GM23248 (cell line): ENCODE measurements at places on chromosomes 12 and 14.

DNA sequence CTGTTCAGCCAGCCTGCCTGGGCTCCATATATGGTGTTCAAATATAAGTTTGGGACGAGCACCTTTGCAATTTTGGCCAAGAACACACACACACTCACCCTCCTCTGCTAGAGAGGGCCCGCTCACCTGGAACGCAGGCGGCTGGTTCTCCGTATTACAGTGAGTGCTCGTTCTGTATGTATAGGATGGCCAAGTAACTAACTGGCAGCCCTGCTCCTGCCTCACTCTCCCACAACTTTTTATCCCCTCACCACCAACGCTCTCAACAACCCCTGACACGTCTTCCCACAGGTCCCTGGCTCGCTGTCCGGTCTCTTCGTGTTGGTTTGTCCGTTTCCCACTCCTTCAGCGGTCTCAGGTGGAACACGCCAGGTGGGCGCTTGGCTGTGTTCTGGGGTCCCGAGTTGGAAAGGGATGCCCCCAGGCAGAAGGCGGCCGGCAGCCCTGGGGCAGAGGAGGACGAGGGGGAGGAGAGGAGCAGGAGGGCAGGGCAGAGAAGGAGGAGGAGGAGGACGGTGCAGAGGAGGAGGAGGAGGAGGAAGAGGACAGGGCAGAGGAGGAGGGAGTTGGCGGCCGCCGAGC, 398 bp upstream of the MSRB3 start:
- DNase-seq = no peak

DNA sequence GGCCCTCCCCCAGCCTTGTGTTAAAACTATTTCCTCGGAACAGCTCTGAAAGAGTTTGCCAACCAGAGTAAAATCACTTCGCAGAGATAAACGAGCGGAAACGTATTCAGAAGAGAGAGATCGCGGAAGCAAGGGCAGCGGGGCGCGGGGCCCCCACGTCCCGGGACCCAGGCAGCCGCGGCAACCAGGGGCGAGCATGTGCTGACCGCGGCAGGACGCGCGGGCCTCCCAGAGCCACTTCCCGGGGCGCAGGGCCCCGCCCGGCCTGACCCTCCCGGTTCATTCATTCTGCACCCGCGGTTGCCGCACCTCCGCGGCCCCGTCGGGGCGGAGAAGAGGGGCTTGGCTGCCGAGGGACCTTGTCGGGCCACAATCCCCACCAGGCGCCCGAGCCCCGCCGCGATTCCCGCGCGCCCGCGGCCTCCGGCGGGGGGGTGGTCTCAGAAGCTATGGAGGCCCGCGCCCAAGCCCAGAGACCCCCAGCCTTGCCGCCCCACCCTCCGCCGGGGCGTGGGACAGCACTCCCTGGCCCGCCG, 598 bp downstream of the UBE2N start:
- DNase-seq = peak; percentile 69

GRCh38 chr12:107884769-107885694, 110.5 kb downstream of the ASCL4 start:
- DNase-seq = peak; percentile 79

- no peak for DNase-seq
Observed at GRCh38 chr14:61932974-61933373, 170.8 kb downstream of the SNAPC1 start.

DNA sequence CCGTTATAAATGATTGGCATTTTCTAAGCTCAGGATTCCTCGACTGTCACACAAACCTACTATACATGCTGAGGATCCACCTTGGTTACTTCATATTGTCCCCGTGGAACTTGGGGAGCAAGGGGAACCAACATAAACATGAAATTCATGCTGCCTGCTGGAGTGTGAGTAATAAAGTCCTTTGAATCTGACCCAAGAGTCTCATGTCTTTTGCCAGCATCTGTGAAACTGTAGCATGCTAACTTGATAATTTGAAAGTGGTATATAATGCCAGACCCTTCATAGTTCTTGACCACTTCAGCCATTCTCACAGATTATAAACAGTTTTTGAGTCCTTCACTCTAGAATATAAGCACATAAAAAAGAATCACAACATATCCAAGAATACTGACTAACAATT, 17.1 kb downstream of the SLC35F4 start:
- peak; percentile 48 for DNase-seq

- no peak for DNase-seq
Observed at GRCh38 chr14:24809135-24809534, 175.1 kb upstream of the GZMB start.

DNA sequence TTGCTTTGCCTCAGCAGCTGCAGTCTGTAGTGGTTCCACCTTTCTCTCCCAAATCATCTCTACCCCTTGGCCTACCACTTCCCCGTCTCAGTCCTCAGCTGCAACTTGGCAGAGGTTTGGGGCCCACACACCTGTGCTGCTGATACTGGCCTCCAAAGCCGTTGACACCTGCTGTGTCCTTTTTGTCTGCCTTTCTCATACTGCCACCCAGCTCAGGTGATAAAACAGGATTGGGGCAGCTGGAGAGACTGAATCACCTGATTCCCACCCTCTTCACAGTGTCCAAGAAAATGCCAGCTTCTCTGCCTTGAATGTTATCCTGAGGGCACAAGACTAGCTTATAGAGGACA, 103.7 kb downstream of the ETV6 start:
- DNase-seq = no peak

GRCh38 chr12:12086973-12087692, 16.4 kb downstream of the BCL2L14 start:
- no peak for DNase-seq

- DNase-seq = no peak
Observed at GRCh38 chr12:2222691-2223090, 169.9 kb downstream of the CACNA1C start.

- peak; percentile 80 for DNase-seq
Observed at GRCh38 chr14:50860478-50861086, 11.3 kb upstream of the ABHD12B start.

DNA sequence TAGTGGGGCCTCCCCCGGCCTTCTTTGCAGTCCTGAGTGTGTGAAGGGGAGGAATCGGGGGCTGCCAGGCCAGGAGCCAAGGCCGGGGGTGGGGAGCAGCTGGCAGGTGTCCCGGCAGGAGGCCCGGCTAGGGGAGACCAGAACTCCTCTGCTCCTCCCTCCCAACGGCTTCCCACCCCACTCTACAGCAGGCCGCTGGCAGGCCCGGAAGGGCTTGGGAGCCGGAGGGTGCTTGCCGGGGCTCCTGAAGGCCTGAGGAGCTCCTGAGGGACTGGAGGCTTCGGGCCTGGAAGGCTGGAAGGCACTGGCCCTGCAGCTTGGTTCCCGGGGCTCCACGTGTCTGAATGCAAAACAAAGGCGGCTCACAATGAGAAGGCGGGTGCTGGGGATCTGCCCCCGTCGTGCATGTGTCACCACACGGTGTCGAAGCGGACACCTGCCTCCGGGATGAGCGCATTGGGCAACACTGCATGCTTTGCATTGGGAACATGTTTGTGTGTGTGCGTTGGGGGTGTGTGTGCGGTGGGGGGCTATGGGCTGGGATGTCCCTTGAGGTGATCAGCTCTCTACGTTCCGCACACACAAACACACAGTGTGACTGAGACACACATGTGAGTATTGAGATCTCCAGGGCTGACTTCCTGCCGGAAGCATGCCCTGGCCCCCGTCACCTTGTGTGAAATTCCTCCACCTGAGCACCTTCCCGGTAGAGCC, 30.9 kb upstream of the ANKRD9 start:
- no peak for DNase-seq

- peak; percentile 28 for DNase-seq
Observed at GRCh38 chr14:54901380-54902142, 1.1 kb downstream of the GCH1 start.

- DNase-seq = no peak
Observed at GRCh38 chr12:124499190-124499753, 68.1 kb downstream of the NCOR2 start.

GRCh38 chr12:6542209-6543009, 8.1 kb downstream of the GAPDH start:
- no peak for DNase-seq

GRCh38 chr12:122834921-122835749, at the start of gene HIP1R:
Gene HIP1R, plus strand, starts transcription at chr12:122835457. Its CDS starts 94 bp downstream, at chr12:122835551.
- DNase-seq = peak; percentile 61
